ENCODE measurements at places on chromosomes 1 and 21.

- DNase-seq: no peak
Observed at GRCh38 chr1:204545881-204546280, 29.7 kb downstream of the MDM4 start.

GRCh38 chr1:215118081-215118480, 35.5 kb downstream of the KCNK2 start:
- no peak for DNase-seq

DNA sequence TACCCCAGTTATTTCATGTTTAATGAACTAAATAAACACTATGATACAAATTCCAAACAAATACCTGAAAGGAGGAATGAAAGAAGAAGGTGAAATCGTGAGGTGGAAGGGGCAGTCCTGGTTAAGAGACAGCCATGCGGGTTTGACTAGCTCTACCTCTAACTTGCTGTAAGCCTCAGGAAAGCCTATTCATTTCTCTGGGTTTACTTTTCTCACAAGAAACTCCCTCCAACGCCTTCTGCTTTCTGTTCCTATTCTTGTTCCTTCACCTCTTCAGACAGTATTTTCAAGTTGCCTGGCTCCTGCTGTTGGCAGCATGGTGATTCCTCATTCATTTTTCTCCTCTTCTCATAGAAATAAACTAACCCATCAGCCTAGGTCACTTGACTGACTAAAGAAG, 92.4 kb downstream of the NTPCR start:
- no peak for DNase-seq

DNA sequence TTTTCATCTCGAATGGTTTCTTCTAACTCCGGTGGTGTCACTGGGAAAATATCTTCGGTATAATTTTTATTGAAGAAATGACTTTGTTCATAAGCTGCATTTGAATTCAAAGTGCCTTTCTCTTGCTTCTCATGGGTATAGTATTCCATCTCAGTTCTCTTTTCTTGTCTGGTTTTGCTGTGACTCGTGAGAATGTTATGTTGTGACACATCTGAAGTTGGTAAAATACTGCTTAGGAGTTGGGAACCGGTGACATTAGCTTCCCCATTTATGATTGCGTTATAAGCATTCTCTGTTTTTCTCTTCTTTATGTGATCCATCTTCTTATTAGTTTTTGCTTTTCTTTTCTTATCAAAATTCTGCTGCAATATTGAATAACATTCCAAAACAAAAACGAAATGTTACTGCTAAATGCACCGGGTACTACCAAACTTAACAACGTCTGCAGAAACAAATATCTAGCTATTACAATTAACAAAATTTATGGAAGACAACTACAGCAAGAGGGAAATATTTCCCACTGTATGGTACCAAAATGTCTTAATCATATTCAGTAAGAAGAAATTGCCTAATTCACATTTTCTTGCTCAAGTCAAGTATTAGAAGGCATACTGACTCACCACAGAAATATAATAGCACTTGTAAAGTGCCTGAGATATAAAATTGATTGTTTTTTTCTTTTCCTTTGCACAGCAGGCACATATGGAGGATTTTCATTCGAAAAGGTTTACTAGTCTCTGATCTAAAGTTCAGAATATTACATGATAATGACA, 15.5 kb downstream of the LRIF1 start:
- no peak for DNase-seq

- no peak for DNase-seq
Observed at GRCh38 chr1:115726570-115726969, 41.9 kb downstream of the CASQ2 start.

DNA sequence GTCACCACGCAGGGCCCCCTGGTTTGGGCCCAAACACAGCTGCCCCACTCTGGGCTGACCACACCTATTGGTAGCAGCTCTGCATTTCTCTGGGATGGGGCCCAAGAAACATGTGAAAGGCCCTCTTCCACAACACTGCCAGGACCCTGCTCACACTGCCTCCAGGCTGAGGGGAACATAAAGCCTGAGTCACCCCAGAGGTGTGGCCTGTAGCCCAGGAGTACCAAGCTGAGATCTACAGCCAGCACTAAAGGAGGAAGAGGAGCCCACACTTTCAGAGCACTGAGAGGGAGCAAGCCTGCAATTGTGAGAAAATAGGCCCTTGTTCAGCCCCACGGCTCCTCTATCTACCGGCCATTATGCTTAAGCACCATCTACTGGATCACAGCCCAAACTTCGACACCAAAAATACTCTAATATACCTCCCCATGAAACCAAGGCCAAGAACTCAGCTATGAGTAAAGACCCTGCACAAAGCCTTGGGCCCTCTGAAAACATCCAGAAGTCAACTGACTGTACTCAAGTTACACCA, 14.4 kb upstream of the OR2T10 start:
- no peak for DNase-seq

- no peak for DNase-seq
Observed at GRCh38 chr1:47841356-47841755, 155.8 kb downstream of the TRABD2B start.

GRCh38 chr1:2806591-2806990, 5.1 kb upstream of the TTC34 start:
- no peak for DNase-seq

- DNase-seq: no peak
Observed at GRCh38 chr1:59685101-59685500, 129.6 kb upstream of the HOOK1 start.

Data from NCI-H1105 (cell line).